ENCODE measurements at places on chromosomes 5 and 9. TPM values are rescaled to one million over a fixed set of nuclear protein-coding genes. Genes with fewer than 3 reads are reported as not detected.

Gene TSSK1B
- not detected for total RNA-seq

Gene TEX48
- total RNA-seq, result not detected

DNA sequence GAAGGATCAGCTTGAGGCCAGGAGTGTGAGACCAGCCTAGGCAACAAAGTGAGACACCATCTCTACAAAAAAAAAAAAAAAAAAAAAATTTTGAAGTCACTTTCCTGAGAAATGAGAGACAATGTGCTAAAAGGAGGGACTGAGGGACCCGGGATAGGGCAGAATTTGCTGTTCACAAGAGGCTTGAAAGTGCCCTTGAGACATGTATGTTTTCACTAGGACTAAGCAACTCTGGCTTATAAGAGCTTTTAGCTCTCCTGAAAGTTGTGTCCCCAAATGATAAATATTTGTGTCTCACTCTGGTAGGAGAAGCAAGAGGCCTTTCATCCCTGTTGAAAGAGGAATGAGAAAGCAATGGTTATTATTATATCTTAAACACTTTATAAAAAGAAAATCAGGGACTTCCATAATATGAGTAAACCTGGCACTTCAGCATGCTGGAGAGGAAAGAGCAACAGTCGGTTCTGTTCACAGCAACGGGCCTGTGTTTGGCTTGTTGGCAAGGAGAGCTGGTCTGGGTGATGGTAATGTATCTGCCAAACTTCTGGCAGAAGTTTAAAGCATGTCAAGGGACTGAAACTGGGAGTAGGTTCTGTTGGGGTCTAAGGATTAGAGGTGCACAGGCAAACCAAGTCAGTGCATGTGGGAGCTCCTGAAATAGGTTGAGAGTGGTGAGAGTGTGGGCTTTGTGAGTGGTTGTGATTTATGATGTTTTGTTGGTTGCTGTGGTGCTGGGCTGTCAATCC, 32.2 kb downstream of the ENTREP1 start:
- H3K27me3 ChIP-seq, result no peaks in the 10 kb centered on the region
- peaks cover 8% of the 10 kb centered on the region for H3K4me1 ChIP-seq
- H3K27ac ChIP-seq, result peak overlapping the region; percentile 72

DNA sequence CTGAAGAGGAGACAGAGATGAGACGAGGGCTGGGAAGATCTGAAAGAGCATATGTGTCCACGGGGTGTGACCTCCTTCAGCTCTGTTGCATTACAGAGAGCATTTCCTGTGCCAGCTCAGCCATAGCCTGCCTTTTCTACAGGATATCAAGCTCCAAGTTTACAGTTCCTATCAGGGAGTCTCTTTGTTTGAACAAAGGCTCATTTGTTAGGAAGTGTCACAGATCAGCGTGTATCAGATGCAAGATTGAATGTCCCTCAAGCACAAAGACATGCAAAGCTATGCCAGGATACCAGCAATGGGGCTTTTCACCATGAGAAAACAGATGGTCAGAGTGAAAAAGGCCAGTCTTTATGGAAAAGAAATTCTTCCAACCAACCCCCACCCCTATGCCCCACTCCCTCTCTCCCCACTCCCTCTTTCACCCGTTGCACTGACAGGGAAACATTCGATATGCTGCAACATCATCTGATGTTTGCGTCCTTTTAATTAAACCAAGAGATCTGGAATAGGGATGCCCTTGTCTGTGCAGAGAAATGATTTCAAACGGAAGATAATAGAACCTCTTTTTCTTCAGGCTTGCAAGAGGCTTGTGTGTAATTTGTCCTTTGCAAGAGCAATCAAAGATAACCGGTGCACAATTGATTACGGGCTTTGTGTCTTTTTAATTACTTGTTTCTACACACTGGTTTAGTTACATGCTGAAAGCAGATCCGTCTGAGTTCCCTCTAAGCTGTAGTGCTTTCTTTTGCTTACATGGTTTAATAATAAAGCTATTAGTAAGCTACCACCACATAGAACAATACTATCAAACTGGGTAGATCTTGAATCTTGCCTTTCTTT, 263.1 kb upstream of the RGMB start:
- no peaks in the 10 kb centered on the region for H3K27me3 ChIP-seq
- no peak for DNase-seq
- no peaks in the 10 kb centered on the region for H3K36me3 ChIP-seq
- no peak overlapping the region for H3K27ac ChIP-seq

DNA sequence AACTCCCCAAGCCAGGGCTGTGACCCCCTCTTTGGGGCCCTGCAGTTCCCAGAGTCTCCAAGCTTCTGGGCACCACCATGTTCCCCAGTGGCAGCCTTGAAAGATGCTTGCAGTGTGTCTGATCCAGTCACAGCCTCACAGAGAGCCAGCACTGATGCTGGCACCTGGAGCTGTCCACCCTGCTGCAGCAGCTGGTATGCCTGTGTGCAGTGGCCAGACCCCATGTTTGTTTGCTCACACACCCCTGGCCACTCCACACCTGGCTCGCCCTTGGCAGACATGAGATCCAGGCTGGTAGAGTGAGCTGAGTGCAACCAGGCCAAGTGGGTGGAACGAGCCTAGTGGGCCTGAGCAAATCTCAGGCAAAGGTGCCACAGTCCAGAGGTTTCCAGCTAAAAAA, 106.0 kb downstream of the C9orf50 start:
- DNase-seq, result no peak
- H3K36me3 ChIP-seq, result no peaks in the 10 kb centered on the region
- H3K27me3 ChIP-seq, result no peaks in the 10 kb centered on the region
- H3K27ac ChIP-seq, result no peak overlapping the region
- no peak overlapping the region for H3K4me3 ChIP-seq
- H3K4me1 ChIP-seq, result no peaks in the 10 kb centered on the region

Measured in heart left ventricle (tissue), 16 donors.